Activated naive CD4-positive, alpha-beta T cell treated with anti-CD3 and anti-CD28 coated beads, Interleukin-2, amount 10 ng/mL, durations not matched to agents 5 hours and 36 hours (primary cell): ENCODE measurements at places on chromosomes 3 and 15. TPM values are rescaled to one million over a fixed set of nuclear protein-coding genes. Genes with fewer than 3 reads are reported as not detected.

CTXND1 gene
- not detected for total RNA-seq

SLC24A5 gene
- not detected for total RNA-seq

DNAJA4 gene
- 24.2 TPM for total RNA-seq

GHSR gene
- not detected for total RNA-seq

ARGFX gene
- total RNA-seq: not detected

CSPG4 gene
- not detected for total RNA-seq

IGSF10 gene
- not detected for total RNA-seq

CLCN2 gene
- 3.1 TPM for total RNA-seq

PPARG gene
- total RNA-seq: 0.20 TPM

CEP152 gene
- total RNA-seq: 31.3 TPM

HTR3E gene
- not detected for total RNA-seq

SENP8 gene
- total RNA-seq: 1.4 TPM

UBA7 gene
- 198 TPM for total RNA-seq
